ENCODE measurements at places on chromosomes 7 and 10. TPM values are rescaled to one million over a fixed set of nuclear protein-coding genes. Genes with fewer than 3 reads are reported as not detected.

DNA sequence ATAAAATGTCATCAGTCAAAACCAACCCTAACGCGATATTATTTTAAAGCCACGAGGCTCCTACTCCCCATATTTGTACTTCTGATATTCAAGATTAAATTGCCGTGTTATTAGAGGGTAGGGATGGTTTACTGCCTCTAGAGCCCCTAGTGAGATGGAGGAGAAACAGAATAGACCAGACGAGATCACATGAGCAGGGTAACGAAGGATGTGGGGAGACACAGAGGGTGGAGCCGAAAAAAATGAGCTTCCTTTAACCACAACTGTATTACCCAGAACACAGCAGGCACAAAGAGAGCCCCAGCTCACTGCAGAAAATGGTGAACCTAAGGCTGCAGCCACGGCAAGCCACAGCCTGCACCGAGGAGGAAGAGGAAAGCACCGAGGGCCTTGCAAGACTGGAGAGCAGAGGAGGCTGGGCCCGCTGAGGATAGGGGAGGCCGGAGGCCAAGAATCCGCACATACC, 14.3 kb downstream of the ZC3HAV1 start:
- no peak for DNase-seq

GRCh38 chr10:58086144-58086762, 181.4 kb downstream of the IPMK start:
- DNase-seq: no peak

- no peak for DNase-seq
These were observed 103.0 kb upstream of the DNAAF5 start for GRCh38 chr7:623464-623863.

- DNase-seq: no peak
These were observed 100.1 kb downstream of the RAB11FIP2 start for GRCh38 chr10:117946525-117947070.

Gene SLC35G1
- 7.3 TPM for total RNA-seq

Gene PDGFA
- total RNA-seq: 74.0 TPM

- no peak for DNase-seq
These were observed 66.0 kb downstream of the REEP3 start for GRCh38 chr10:63587191-63587590.

Gene SPDYE16
- total RNA-seq: 0.34 TPM

- DNase-seq: no peak
These were observed 959 bp upstream of the ATRNL1 start for GRCh38 chr10:115092258-115092554.

DNA sequence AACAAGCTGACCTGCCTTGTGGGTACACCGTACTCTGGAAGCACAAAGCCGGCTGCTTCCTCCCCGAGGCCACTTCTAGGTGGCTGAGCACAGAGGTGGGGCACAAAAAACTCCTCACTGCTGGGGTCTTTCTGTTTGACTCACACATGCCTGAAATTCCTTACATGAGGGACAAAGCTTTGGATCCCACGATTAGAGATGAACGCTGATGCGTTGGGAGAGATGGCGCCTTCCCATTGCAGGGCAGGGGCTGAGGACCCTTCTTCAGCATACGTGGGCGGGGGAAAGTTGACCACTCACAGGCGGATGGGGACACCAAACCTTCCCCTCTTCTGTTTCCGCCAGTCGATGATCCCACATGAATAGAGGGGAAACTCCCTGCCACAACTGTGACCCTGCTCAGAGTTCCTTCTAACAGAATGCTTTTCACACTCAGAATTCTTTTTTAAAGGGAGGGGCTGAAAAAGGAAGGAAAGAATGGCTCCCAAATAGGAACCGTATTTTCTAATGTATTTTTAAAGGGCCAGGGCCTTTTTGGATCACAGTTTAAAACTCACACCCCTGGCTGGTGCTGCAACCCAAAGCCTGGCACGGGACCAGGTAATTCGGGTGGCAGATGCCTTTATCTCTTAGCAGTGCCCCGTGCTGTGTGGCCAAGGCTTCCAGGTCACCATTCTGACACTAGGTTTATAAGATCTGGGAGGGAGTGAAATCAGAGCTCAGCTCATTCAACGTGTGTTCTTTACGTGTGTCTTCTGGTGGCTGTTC, 134.0 kb downstream of the PRKAG2 start:
- no peak for DNase-seq

Gene TBX20
- 8.2 TPM for total RNA-seq

DNA sequence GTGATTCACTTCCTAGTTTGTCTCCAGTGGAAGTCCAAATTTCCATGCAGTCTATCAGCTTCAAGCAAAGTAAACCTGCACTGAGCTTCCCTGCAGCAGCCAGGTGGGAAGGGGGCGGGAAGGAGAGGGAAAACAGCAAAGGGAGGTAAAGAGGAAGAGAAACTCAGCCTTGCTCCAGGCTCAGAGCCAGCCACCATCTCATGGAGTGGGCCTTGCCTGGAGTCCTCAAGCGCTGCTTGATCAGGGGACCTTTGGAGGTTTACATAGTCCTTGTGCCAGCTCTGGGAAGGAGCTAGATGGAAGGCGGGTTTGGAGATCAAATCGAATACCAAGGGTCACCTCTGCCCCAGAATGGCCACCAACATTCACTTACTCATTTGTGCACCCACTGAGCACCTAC, 7.4 kb downstream of the CRTAC1 start:
- DNase-seq: no peak

DNA sequence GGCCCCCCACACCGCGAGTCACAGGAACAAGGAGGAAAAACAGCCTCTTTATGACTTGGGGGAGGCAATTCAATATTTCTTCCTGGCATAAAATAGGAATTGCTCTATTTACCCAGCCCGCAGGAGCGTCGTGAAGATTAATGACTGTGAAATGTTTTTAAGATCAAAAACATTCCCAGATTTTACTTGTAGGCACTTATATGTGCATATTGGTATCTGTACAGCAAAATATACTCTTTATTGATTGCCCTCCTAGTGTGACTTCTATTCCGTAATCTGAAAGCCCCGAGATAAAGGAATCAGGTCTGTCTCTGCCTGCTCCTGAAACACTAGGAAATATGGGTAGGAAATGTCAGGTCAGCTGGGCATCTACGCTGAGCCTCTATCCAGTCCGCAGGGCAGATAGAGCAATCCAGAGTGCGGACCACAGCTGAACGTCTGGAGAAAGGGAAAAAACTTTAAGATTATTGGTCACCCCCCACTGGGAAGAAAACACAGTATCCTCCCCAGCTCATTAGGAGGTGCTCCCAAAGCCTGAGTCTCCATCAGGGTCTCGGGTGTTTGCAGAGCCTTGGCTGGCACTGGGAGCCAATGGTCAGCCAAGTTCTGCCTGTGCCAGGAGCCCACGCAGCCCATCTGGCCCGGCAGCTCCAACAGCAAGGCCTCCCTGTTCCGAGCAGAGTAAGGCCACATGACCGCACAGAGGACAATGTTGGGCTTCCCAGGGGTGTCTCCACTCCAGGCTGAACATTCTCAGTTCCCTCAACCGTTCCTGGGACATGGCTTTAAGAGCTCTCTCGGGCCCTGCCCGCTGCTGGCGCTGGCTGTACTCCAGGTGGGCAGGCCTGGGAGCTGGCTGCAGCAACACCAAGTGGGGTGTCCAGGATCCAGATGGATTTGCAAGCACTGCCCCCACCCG, 7.7 kb downstream of the CTBP2 start:
- DNase-seq: no peak

GRCh38 chr10:125368146-125368545, 207.8 kb upstream of the CTBP2 start:
- no peak for DNase-seq

DNA sequence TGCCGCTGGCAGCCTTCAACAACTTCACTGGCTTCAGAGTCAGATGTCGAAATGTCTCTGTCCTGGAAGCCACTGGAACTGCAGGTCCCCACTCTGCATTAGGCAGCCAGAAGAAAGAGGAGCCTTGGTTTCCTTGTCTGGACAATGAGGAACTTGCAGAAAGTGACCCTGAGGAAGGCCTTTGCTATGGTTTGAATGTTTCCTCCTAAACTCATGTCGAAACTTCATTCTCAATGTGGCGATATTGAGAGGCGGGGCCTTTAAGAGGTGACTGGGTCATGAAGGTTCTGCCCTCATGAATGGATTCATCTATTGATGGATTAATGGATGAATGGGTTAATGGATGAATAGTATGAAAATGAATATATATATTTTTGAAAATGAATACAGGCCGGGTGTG, 61.6 kb upstream of the GPR26 start:
- no peak for DNase-seq

Gene HHEX
- not detected for total RNA-seq

DNA sequence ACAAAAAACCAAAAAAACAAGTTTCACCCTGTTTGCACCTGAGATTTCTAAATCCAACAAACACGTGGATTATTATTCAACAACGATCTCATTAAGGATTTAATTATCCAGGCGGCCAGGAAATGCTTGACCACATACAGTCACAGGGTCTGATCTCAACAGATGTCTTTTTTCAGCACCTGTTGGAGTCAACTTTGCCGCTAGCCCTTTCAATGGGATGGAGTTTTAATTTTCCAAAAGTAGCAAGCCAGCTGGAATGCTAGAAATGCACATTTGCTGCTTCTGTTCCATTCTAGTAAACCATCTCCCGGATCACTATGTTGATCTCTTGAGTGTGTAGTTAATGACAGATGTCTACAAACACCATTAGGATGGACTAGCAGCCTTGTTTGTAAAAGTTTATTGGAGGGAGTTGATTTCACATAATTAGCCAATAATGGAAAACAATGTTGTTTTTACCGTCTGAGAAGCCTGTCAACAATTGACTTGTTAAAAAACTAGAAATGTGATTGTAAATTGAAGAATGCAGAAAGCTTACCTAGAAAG, 64.2 kb upstream of the DKK1 start:
- DNase-seq: no peak

DNA sequence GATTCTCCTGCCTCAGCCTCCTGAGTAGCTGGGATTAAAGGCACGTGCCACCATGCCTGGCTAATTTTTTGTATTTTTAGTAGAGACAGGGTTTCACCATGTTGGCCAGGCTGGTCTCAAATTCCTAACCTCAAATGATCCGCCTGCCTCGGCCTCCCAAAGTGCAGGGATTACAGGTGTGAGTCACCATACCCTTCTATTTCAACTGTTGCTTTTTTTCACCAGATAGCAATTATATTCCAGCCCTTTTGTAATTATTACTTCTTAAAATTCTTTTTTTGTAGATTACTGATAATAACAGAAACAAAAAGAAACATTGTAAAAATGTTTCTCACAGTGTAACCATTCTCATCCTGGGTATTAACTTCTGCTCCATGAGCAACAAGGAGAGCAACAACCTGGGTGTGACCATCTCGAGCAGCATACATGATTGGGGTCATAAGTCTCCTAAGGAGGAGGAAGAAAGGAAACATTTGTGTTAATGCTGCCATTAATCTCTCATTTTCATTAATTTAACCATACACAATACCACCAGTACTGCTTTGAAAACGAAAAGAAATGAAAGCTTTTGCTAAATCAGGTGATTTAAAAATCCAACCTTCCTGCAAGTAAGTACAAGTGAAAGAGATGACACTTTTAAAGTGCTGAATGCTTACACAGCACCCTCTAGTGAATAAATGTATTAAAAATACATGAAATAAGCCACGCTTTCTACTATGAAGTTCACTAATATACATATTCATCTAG, 41.8 kb downstream of the ASZ1 start:
- no peak for DNase-seq

Gene TUBB8
- total RNA-seq: 0.67 TPM

Gene CYCS
- total RNA-seq: 46.8 TPM

DNA sequence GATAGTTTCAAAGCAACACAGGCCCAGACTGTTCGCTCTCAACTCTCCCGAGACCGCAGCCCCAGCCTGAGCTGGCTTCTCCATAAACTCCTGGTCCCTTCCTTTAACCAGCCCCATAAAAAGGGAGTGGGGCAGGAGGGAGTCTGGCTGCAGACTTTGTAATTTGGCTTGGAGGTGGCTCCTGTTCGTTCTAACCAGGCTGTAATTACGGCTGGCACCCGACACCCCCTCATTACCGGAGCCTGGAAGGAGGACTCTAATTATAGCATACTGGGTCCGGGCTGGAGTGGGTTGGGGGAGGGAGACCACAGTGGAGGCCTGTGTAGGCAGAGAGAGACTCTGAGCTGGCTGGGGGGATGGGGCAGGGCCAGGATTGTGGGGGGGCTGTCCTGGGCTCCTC, 49.7 kb downstream of the UNC5B start:
- no peak for DNase-seq

Gene PRKG1
- 37.0 TPM for total RNA-seq

GRCh38 chr10:37856881-37857286, 526 bp downstream of the ZNF248 start:
- DNase-seq: no peak

DNA sequence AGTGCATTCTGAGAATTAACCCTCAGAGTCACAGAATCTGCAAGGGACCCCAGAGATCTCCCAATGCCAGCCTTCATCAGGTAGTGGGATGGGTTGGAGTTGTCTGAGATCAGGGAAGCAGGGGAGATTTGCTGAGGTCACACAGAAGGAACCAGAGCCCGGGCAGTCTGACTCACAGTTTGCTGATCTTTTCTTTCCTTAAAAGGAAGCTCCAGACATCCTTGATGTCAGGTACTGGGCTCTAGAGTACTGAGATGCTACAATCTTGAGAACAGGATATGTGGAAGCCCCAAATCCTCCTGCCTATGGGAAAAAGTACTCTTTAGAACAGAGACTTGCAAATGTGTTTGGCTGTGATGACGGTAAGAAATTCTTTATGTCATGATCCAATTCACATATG, 706 bp downstream of the TBATA start:
- no peak for DNase-seq

Gene COBL
- 0.66 TPM for total RNA-seq

DNA sequence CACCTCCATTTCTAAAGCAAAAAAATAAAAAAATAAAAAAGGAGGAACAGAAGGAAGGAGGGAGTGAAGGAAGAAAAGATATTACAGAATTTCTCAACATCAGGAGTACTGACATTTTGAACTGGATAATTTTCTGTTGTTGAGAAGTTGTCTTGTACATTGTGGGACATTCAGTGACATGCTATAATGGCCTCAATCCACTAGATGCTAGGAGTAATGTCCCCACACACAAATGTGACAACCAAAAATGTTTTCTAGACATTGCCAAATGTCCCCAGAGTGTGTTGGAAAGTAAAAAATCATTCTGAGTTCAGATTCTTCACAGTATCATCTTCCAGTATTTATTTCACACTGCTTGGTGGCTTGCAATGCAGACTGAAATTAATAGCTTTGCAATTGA, 6.5 kb downstream of the ZNF438 start:
- DNase-seq: no peak

GRCh38 chr7:95429241-95429990, 5.4 kb downstream of the PON2 start:
- DNase-seq: no peak

DNA sequence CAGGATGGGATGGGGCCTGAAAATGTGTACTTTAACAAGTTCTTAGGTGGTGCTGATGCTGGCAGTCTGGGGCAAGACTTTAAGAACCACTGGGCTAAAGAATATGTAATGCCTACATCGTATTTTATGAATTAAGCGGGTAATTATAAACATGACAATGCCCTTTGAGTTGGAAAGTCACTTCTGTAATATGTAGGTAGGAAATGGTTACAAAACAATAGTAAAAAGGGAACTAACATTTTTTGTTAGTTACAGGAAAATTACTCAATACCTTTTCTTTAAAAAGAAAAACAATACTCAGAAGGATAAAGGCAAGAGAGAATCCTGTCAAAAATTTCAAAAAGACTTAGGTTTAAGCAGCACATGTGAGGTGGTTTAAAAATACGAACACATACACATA, 48.3 kb upstream of the STEAP4 start:
- DNase-seq: no peak

GRCh38 chr10:62450912-62451610, 76.9 kb downstream of the ZNF365 start:
- no peak for DNase-seq

Gene LIPJ
- total RNA-seq: 0.47 TPM
